ENCODE measurements at places on chromosomes 16 and 17. TPM values are rescaled to one million over a fixed set of nuclear protein-coding genes. Genes with fewer than 3 reads are reported as not detected.

PRR35 gene
- total RNA-seq = not detected

KRTAP4-6 gene
- total RNA-seq = not detected

CDRT15L2 gene
- not detected for total RNA-seq

SLFN12L gene
- total RNA-seq = not detected

KRTAP3-2 gene
- not detected for total RNA-seq

SLC5A11 gene
- not detected for total RNA-seq

QRICH2 gene
- total RNA-seq = 4.7 TPM

SLC47A1 gene
- 1.6 TPM for total RNA-seq

FSCN2 gene
- total RNA-seq = 1.2 TPM

PIPOX gene
- 0.05 TPM for total RNA-seq

ITGB3 gene
- 174 TPM for total RNA-seq

SLC38A8 gene
- total RNA-seq = not detected

PSKH1 gene
- total RNA-seq = 8.3 TPM

FN3K gene
- 2.1 TPM for total RNA-seq

CSF3 gene
- total RNA-seq = 11.3 TPM

GNAO1 gene
- total RNA-seq = not detected

CCDC40 gene
- 1.1 TPM for total RNA-seq

MT1A gene
- 14.0 TPM for total RNA-seq

NACA2 gene
- not detected for total RNA-seq
